ENCODE measurements at places on chromosomes 13 and 19. TPM values are rescaled to one million over a fixed set of nuclear protein-coding genes. Genes with fewer than 3 reads are reported as not detected.

The CYP2A6 gene
- 0.09 TPM for total RNA-seq

- H3K4me1 ChIP-seq = peaks cover 3% of the 10 kb centered on the region
- no peaks in the 10 kb centered on the region for H3K36me3 ChIP-seq
- no peak for DNase-seq
- peak overlapping the region; percentile 82 for H3K27ac ChIP-seq
Observed at GRCh38 chr19:38792250-38793111, 3.5 kb downstream of the LGALS7B start.

- no peak overlapping the region for H3K27ac ChIP-seq
- H3K4me3 ChIP-seq = no peak overlapping the region
- H3K27me3 ChIP-seq = no peaks in the 10 kb centered on the region
- no peaks in the 10 kb centered on the region for H3K36me3 ChIP-seq
Observed at GRCh38 chr13:91565296-91565695, 166.9 kb downstream of the GPC5 start.

- no peak overlapping the region for H3K27ac ChIP-seq
- no peaks in the 10 kb centered on the region for H3K36me3 ChIP-seq
- DNase-seq = peak; percentile 31
- no peaks in the 10 kb centered on the region for H3K27me3 ChIP-seq
- no peak overlapping the region for H3K4me3 ChIP-seq
Observed at GRCh38 chr13:108342369-108343289, 73.1 kb downstream of the TNFSF13B start.

- H3K36me3 ChIP-seq = no peaks in the 10 kb centered on the region
- H3K4me1 ChIP-seq = no peaks in the 10 kb centered on the region
- no peak overlapping the region for H3K4me3 ChIP-seq
- no peak for DNase-seq
Observed at GRCh38 chr13:99686157-99686572, 184.9 kb downstream of the TM9SF2 start.

DNA sequence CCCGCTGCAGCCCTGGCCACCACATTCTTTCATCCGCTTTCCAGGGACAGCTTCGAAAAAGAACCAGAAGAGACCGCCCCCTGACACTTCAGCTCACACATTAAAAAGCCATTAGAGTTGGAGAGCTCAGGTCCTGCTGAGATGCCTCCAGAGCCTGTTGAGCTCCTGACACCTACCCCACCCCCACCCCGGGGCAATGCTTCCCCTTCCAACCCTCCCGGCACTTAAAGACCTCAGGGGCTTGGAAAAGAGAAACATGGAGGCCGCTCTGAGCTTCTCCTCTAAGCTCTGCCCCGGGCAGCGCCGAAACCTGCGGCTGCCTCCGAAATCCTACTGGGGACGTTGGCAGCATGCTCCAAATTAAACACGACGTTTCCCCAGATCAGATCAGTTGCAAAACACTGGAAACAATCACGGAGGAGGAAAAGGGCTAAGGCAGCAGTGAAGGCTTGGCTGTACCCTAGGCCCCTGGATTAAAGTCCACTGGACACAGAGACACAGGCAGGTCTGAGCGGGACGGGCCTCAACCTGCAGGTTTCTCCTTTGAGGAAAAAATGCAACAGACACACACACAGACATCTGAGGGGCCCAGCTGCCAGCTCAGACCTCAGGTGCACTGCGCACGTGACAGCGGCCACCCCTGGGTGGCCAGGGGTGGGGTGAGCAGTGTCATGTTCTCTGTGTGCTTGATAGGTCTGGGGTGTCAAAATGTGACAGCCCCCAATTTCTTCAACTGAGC lies 9.6 kb downstream of the SH3GL1 start:
- no peaks in the 10 kb centered on the region for H3K27me3 ChIP-seq
- no peak for DNase-seq
- H3K36me3 ChIP-seq = peaks cover 28% of the 10 kb centered on the region
- H3K4me1 ChIP-seq = peaks cover 29% of the 10 kb centered on the region

- peaks cover 17% of the 10 kb centered on the region for H3K4me1 ChIP-seq
- H3K27me3 ChIP-seq = no peaks in the 10 kb centered on the region
- H3K4me3 ChIP-seq = no peak overlapping the region
Observed at GRCh38 chr13:99661791-99662190, 160.5 kb downstream of the TM9SF2 start.

- H3K4me1 ChIP-seq = no peaks in the 10 kb centered on the region
- no peaks in the 10 kb centered on the region for H3K27me3 ChIP-seq
- no peak for DNase-seq
- H3K36me3 ChIP-seq = no peaks in the 10 kb centered on the region
- H3K4me3 ChIP-seq = no peak overlapping the region
Observed at GRCh38 chr13:65468628-65469027, 1761.5 kb downstream of the PCDH9 start.

DNA sequence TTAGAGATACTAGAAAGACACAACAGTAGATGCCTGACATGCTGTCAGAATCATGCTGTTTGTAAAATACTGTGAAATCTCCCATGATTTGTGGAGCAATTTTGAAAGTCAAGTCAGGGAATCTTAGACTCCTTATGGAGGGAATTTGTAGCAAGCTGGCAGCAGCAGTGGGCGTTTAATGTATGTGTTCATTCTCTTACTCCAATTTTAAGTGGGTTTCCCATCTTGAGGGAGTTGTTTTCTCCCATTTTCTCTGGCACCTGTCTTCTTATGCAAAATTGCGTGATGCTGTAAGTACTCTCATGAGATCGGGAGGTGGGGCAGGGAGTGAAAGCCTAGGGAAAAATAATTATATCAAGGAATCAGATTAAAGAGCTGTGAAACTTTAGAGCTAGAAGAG lies 16.0 kb upstream of the GTF2F2 start:
- H3K4me3 ChIP-seq = no peak overlapping the region
- no peaks in the 10 kb centered on the region for H3K27me3 ChIP-seq
- H3K36me3 ChIP-seq = no peaks in the 10 kb centered on the region

The WTIP gene
- total RNA-seq = 2.5 TPM

GRCh38 chr13:30052120-30052519 lies 201.7 kb upstream of the UBL3 start:
- no peaks in the 10 kb centered on the region for H3K27me3 ChIP-seq
- H3K27ac ChIP-seq = peak overlapping the region; percentile 64
- peak; percentile 26 for DNase-seq
- H3K36me3 ChIP-seq = no peaks in the 10 kb centered on the region
- H3K4me3 ChIP-seq = no peak overlapping the region

Data from thymus (tissue), 14 donors.